ENCODE measurements at places on chromosomes 11 and 22. TPM values are rescaled to one million over a fixed set of nuclear protein-coding genes. Genes with fewer than 3 reads are reported as not detected.

DNA sequence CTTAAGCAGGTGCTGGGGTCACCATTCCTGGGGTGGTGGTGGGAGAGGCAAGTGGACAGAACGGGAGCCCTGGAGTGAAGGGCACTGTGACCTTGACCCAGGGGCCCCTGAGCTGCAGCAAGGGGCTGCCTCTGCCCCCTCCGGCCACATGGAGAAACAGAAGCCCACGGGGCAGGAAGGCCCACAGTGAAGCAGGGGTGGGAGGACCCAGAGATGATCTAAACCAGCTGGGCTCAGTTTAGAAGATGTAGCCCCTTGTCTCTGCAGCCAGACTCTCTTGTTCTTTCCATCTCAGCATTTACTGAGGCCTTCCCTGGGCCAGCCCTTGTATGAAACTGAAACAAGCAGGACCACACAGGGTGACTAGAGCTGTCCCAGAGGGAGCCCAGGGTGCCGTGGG lies 30.5 kb downstream of the WNT11 start:
- no peak for DNase-seq

DNA sequence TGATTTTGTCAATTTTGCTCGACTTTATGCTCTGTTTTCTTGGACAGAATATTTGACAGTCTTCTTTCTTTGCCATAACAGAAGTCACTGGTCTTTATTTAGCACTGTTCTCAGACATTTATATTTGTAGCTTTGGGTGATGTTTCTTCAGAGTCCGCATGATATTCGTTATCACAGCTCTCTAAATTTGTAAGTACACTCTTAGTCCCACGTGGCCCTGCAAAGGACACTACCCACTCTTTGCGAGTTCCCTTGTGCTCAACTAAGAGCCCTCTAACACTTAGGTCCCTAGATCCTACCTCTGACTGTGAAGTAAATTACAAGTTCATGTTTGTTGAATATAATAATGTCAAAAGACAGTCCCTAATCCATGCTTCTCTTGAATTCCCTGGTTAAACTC lies 651.9 kb downstream of the NTM start:
- DNase-seq = no peak

- no peak for DNase-seq
These were observed 59.0 kb downstream of the C22orf31 start for GRCh38 chr22:29002603-29003002.

- no peak for DNase-seq
These were observed 20.1 kb upstream of the ARFGAP3 start for GRCh38 chr22:42877158-42877557.

DNA sequence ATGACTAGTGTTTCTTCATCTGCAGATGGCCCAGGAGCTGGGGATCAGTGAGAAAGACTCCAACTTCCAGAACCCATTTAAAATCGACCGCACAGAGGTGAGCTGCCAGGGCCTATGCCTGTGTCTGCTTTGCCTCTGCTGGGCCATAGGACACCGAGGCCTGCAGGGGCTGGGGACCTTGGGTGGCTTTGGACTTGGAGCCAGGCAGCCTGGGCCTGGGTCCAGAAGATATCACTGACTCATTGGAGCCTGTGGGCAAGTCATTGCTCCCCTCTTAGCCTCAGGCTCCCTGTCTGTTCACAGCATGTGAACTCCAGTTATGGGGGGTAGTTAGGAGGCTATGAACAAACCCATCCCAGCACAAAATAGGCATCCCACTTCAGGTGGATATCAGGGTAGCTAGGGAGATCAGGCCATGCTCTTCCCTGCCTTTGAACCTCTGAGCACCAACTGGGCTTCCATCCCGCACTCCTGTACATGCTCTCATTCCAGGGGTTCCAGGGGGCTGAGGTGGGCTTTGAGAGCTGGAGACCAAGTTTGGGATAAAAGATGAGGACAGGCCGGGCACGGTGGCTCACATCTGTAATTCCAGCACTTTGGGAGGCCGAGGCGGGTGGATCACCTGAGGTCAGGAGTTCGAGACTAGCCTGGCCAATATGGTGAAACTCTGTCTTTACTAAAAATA lies 13.4 kb downstream of the CCDC134 start:
- DNase-seq = no peak

The GNAZ gene
- 0.37 TPM for total RNA-seq

The C11orf91 gene
- 0.27 TPM for total RNA-seq
